ENCODE measurements at places on chromosomes 13 and 19.

- DNase-seq: no peak
Measured at GRCh38 chr13:78054157-78054556, 135.5 kb upstream of the EDNRB start.

DNA sequence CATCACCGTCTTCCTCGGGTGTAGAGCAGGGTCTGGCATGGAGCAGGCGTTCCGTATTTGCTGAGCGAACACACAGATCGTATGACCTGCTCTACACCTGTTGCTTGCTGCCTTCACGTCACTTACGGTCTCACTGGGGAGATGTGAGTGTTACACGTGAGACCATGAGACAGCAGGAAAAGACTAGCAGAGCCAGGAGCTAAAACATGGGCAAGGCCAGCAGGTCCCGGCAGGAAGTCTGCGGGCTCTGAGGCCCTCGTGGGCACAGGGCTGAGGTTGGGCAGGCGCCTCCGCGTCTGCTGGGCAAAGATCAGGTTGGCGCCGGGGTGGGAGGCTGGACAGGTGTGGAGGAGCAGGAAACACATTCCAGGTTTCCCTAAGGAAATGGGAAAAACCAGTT is 19.7 kb upstream of the GTF3A start:
- DNase-seq: no peak

- no peak for DNase-seq
Measured at GRCh38 chr19:19652482-19653295, 9.2 kb upstream of the GMIP start.

GRCh38 chr13:60881507-60881906 is 484.5 kb downstream of the TDRD3 start:
- DNase-seq: no peak

- no peak for DNase-seq
Measured at GRCh38 chr13:95128045-95128643, 173.1 kb downstream of the ABCC4 start.

- no peak for DNase-seq
Measured at GRCh38 chr13:49580980-49581680, 4.2 kb downstream of the RCBTB1 start.

DNA sequence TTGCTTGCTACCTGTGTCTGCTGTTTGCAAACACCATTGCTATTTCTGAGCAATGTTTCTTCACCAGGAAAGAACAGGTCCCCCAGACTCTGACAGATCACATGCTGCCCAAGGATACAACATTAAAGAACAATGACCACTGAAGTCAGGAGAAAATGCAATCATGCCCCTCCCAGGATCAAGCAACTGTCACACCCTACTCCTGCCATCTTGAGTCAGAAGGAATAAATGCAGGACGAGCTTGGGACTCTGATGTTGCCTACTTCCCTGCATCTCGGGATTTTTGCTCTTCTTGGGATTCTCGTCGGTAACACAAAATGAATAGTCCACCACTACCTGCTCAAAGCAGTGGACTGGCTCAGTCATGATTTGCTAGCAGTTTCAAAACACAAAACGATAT is 490.6 kb downstream of the COG6 start:
- no peak for DNase-seq

GRCh38 chr13:37175996-37176395 is 70.5 kb upstream of the CSNK1A1L start:
- no peak for DNase-seq

DNA sequence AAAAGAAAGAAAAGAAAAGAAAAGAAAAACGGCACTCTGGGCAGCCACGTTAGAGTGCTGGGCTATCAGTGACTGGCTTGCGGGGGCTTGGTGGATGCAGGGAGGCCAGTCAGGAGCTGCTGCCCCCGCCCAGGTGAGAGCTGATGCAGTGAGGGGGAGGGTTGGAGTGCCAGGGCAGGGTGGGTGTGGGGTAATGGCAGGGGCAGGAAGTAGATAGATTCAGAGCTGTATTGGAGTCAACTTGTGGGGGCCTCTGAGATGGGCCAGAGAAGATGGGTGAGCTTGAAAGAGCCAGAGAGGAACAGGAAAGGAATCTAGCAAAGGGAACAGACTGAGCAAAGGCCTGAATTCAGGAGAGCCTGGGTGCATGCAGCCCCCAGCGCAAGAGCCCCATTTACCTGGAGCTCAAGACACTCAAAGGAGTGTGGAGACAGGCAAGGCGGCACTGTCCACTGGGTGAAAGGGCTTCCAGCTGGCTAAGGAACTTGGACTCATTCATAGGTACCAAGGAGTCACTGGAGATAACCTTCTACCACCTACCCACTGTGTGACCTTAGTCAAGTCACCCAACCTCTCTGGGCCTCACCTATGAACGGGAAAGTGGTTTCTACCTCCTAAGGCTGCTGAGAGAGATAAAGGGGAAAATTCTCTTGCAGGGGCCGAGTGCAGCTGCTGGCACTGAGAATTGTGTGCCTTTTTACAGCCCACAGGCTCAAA is 20.2 kb downstream of the VSTM2B start:
- no peak for DNase-seq

GRCh38 chr19:54312436-54313377 is at the start of gene LILRA5:
LILRA5 (minus strand) TSS chr19:54313166; CDS start chr19:54313019, 147 bp downstream.
- DNase-seq: no peak

DNA sequence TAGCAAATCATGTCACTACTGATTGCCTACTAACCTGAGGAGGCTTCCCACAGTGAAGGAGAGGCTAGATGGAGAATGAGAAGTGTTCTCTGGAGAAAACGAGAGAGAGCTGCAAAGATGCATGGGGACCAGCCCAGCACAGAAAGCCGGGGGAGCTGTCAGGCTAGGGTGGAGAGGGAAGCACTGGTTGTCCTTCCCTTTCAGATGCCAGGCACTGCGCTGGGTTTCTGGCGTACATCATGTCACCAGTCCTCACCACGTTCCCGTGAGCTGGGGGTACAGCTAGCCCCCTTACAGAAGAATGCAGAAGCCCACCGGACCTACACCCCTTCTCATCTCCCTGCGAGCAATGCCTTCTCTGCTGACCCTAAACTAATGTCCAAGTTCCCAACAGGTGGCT is 86.0 kb downstream of the STK24 start:
- no peak for DNase-seq

DNA sequence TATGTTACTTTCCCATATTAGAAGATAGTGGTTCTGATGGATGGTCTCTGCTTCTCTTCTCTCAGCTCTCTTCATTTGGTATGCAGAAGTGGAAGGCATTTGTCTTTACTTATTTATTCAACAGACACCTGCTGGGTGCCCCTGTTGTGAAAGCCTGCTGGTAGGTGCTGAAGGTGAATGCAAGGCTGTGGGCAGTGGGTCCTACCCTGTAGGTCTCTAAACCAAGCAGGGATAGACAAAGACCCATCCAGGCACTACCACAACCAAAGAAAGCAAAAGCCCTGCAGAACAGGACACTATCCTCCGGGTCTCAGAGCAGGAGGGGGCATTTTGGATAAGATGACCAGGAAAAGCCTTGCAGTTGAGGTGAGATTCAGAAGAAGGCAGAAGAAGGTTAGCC is 106.1 kb downstream of the STARD13 start:
- no peak for DNase-seq

DNA sequence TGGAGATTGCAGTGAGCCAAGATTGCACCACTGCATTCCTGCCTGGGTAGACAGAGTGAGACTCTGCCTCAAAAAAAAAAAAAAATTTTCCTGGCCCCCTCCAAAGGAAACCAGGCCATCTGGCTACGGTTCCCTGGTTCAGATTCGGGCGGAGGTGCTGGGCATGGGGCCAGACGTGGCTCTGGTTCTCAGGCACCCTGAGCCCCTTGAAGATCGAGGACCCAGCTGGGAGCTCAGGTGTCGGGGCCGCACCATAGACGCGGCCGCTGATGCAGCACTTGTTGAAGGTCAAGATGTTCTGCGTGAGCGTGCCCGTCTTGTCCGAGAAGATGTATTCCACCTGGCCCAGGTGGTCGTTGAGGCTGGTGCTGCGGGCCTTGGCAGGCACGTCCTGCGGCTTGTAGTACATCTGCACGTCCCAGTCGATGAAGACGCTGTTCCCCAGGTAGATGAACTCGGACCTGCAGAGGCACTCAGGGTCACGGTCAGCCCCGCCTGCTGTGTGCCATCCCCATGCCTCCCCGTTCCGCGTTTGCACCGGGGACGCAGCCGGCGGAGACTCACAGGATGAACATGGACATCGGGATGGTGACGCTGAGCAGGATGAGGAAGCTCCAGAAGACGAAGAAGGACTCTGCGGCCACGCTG is 12.3 kb downstream of the ATP8B3 start:
- DNase-seq: no peak

- no peak for DNase-seq
Measured at GRCh38 chr19:31175564-31176348, 173.5 kb downstream of the TSHZ3 start.

DNA sequence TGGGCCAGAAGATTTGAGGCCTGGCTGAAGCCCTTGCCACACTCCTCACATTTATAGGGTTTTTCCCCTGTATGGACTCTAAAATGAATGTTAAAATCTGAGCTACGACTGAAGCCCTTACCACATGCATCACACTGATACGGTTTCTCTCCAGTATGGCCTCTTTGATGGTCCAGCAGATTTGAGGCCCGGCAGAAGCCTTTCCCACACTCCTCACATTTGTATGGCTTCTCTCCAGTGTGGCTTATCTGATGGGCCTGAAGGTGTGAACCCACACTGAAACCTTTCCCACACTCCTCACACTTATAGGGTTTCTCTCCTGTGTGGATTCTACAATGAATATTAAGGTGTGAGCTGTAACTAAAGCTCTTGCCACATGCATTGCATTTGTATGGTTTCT is 21.0 kb downstream of the ZNF45 start:
- DNase-seq: no peak

DNA sequence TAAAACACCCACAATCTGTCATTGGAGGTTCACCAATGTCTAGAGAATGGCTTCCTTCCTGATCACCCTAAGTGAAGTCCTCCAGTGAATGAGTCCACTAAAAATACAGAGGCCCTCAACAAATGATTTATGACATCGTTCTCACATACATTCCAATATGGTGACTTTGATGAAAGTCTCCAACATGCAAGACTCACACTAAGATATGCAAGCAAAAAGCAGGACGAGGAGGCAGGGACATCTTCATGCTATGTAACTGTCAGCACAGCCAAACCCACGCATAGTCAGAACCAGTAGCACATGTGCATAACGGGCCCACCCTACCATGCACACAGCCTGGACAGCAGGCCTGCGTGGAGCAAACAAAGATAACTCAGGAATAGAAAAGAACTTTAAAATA is 16.6 kb upstream of the LSM14A start:
- no peak for DNase-seq

GRCh38 chr19:42151782-42152684 is 19.8 kb upstream of the POU2F2 start:
- no peak for DNase-seq

- no peak for DNase-seq
Measured at GRCh38 chr13:97002581-97002980, 8.3 kb upstream of the OXGR1 start.

Measured in CD4-positive, alpha-beta T cell treated with Interleukin-4 for 1 hour (primary cell).